ENCODE measurements at places on chromosomes 5 and 9.

GRCh38 chr5:171863935-171864334 lies 78.3 kb downstream of the SMIM23 start:
- no peak for DNase-seq

DNA sequence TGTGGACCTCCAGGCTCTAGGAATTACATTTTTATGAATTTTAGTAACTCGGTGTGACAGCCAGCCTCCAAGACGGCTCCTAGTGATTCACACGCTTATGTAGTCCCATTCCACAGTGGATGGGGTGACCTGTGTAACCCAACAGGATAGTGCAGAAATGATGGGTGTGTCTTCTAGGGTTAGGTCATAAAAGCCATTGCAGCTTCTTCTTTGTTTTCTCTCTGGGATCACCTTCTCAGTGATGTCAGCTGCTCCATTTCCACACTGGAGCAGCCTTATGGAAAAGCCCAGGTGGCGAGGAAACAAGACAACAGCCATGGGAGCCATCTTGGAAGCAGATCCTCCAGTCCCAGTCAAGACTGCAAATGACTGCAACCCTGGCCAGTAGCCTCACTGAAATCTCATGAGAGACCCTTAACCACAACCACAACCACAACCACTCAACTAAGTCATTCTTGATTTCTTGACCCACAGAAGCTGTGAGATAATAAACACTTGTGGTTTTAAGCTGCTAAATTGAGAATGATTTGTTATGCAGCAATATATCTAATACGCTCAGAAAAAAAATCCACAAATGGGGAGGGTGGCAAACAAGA lies 5.1 kb upstream of the GNPDA1 start:
- no peak for DNase-seq

DNA sequence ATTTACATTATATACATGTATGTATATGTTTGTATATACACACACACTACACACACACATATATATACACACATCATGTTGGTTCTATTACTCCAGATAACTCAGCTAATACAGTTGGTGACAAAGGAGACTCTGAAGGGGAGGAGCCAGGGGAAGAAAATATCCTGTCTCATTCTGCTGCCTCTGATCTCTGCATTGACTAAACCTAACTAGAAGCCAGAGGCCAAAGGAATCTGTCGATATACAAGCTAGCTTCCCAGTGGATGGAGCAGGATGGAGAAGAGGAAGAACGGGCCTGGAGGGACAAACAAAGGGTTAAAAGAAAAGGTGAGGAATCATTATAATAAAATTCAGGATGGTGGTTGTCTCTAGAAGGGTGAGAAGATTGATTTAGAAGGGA lies 13.7 kb upstream of the RHOBTB3 start:
- DNase-seq: no peak

DNA sequence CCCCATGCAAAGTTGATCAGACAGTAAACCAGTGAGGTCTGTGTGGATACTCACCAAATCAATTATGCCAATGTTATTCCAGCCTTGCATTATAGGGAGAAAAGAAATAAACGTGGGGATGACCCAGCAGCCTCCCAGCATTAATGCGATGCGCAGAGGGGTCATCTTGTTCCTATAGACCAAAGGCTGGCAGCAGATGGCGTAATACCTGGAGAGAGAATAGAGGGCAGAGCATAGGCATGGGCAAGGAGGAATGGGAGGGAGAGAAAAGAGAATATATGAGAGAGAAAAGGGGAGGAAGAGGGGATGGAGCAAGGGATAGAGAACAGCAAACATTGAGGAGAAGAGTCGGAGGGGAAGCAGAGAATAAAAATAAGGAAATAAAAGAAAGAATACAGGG lies 131.2 kb downstream of the HTR4 start:
- DNase-seq: no peak

DNA sequence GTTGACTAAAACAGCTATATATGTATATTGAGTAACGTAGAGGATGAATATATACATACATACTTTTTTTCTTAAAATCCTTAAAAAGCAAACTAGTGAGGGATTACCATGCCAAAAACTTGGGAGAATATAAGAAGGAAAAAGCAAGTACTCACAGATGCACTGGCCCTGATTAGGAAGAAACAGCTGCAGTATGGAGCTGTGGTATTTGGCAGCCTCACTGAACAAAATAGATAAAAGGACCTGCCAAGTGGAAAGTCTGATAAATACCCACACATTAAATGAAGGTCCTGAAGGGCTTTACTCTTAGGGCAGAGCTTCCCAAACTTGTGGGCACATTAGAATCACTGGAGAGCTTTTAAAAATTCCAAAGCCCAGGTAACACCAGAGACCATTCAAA lies 80.6 kb downstream of the FEM1C start:
- DNase-seq: no peak

DNA sequence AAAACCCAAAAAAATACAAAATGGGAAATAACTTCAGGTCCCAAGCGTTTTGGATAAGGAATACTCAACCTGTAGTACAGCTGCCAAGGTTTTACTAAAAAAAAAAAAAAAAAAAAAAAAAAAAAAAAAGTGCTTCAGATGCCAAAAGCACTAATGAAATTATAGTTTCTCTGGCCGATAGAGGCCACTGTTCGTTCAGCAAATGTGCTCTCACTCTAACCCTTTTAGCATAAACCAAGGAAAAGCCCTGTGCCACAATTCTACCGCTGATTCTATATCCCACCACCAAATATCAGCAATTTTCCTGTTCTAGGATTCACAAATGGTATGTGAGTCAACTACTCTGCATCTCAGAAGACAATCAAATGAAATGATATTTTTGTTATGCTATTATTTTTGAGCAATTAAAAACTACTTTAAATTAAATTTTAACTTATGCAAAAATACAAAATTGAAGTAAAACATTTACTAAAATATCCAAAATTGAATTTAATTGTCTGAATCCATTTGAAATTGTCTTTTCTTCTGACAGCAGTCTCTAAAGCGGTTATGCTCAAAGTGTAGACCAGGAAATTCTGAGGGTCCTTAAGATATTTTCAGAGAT lies 79.8 kb downstream of the RICTOR start:
- peak; percentile 18 for DNase-seq

GRCh38 chr9:72306761-72307160 lies 58.2 kb downstream of the ZFAND5 start:
- no peak for DNase-seq

- DNase-seq: no peak
Measured at GRCh38 chr5:179890751-179891682, 16.7 kb downstream of the TBC1D9B start.

GRCh38 chr5:74288448-74289108 lies 351.9 kb downstream of the ENC1 start:
- DNase-seq: no peak

DNA sequence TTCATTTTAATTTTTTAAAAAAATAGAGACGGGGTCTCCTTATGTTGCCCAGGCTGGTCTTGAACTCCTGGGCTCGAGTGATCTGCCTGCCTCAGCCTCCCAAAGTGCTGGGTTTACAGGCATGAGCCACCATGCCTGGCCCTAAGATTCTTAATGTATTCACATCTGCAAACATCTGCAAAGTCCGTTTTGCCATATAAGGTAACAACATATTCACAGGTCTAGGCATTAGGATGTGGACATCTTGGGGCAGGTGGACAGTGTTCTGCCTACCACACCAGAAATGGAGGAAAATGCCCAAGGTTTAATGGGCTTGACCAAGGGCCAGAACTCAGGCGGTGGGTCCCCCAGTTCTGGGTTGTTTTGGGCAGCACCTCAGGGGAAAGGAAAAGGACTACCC lies 41.6 kb upstream of the VDAC1 start:
- DNase-seq: no peak

DNA sequence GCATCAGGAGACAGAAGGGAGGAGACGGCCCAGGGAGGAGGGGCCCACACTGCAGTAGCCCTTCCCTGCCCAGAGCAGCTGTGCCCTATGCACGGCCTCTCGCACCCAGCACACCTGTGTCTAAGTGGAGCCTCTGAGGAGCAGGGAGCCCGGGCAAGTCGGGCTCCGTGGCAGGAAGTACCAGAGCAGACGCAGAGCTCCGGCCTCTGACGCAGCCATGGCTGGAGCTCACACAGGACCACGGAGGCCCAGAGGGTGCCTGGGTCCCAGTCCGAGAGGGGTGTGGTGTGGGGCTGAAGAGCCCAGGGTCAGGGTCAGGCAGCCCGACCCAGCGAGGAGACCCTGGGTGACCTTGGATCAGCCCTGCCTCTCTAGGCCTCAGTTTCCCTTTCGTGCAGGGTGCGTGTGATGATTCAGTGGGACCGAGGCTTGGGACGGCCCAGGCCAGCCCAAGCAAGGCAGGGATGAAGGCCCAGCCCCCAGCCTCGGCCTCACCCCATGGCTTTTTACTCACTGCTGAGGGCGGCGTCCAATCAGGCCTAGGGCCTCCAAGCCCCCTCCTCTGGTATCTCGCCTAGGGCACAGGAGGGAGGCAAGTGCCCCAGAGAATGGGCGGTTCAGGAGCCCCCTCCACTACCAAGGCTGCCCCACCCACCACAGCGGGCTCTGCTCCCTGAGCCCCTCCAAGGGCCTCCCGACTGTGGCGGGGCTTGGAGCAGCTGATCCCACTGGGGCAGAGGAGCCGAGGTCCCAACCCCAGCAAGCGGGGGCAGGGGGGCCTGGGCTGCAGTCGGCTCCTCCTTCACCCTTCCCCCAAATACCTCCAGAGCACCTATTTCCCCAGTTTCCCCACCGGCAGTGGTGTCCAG lies 4.3 kb upstream of the AGPAT2 start:
- DNase-seq: no peak

GRCh38 chr5:31614151-31615020 lies 24.5 kb upstream of the PDZD2 start:
- DNase-seq: no peak

- no peak for DNase-seq
Measured at GRCh38 chr9:116422119-116422979, 264.8 kb upstream of the TRIM32 start.

DNA sequence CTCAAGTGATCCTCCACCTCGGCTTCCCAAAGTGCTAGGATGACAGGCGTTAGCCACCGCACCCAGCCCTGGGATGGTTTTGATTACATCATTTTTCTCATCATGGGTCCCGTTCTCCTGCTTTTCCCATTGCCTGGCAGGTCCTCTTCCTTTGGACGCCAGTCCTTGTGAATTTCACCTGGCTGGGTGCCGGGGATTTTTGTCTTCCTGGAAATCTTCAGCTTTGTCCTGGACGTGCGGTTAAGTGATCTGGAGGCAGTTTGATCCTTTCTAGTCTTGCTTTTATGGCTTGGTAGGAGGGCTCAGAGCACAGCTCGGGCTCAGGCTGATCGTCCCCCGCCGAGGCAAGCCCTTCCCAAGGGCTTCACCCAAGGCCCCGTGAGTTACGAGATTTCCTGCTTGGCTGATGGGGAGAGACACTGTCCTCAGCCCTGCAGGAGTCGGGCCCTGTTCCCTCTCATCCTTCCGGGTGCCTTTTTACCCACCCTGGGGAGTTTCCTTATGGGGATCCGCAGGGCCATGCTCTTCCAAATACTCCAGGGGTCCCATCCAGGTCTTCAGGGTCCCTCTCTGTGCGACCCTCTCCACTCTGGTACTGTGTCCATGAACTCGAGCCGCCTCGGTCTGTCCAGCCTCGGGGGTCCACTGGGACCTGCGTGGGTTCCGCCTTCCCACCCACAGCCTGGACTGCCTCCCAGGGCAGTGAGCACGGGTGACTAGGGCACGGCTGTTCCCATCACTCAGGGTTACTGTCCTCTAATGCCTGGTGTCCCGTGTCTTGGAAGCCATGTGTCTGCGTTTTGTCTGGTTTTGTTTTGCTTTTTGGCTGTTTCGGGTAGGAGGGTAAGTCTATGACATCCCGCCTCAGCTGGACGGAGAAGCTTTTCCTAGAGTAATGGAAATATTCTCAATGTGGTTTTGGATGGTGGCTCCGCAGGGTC lies 22.3 kb upstream of the EGFL7 start:
- DNase-seq: no peak

GRCh38 chr5:157993986-157994691 lies 135.2 kb upstream of the CLINT1 start:
- peak; percentile 33 for DNase-seq

- no peak for DNase-seq
Measured at GRCh38 chr9:127924736-127925444, 5.7 kb downstream of the PIP5KL1 start.

DNA sequence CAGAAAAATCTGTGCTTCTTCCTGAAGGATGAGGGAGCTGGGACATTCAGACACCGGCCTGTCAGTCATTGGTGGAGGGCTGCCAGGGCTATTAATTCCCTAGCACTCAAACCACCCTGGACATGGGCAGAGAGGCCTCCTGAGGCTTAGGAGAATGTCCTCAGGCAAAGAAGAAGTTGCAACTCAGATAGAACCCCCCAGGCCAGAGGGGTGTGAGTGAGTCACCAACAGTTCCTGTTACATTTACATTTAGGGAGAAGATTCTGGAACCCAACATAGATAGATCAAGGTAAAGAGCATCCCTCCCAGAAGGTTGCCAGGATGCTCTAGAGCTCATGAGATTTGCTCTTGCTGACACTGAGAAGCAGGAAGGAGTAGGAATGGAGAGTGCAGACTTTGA lies 29.2 kb upstream of the SYK start:
- no peak for DNase-seq

GRCh38 chr9:96844040-96844439 lies 10.3 kb downstream of the ZNF782 start:
- no peak for DNase-seq

- DNase-seq: no peak
Measured at GRCh38 chr5:116883875-116884274, 309.3 kb upstream of the SEMA6A start.

- no peak for DNase-seq
Measured at GRCh38 chr9:14362175-14362574, 48.2 kb upstream of the NFIB start.

- no peak for DNase-seq
Measured at GRCh38 chr9:37984672-37985611, 81.0 kb upstream of the SLC25A51 start.

GRCh38 chr5:6418679-6419276 lies 29.9 kb upstream of the UBE2QL1 start:
- no peak for DNase-seq

DNA sequence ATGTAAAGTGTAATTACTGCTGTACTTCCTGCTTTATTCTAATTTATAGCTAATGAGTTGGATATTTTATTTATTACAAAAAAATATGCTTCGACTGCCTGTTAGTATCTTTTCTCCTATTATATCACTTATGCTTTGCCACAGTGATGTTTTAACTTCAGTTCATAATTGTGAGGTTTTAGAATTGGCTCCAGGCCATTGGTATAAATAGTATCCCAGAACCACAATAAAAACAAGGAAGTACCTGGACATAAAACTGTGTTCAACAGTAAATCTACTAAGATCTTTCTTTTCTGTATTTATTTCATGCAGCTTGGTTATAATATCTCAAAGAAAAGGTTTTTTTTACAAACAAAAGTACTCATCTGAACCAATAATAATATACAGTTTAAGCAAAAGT lies 354.3 kb upstream of the CDH9 start:
- no peak for DNase-seq

DNA sequence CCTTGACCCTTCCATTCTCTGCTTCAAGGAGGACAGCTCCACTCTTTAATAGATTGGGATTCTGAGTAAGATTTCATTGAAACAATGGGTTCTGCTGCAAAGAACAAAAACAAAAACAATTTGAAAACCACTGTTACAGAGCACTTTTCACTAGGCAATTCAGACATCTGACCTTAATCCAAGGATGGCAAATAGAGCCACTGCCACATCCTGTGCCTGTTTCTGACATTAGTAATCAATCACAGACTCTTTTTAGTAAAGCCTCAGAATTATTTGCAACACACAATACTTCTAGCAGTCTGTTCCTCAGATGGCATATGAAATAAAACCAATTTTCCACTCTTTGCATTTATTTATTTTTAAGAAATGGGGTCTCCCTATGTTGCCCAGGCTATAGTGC lies 37.8 kb upstream of the NDFIP1 start:
- DNase-seq: no peak

Data from activated gamma-delta T cell treated with Interleukin-2 at 50 U/mL for 16 hours (primary cell).